Stimulated activated CD8-positive, alpha-beta memory T cell treated with anti-CD3 and anti-CD28 coated beads, Interleukin-7, amount 100 ng/mL, for 1 hour (primary cell): ENCODE measurements at places on chromosomes 16 and 17.

- no peak for DNase-seq
Measured at GRCh38 chr17:5785867-5786509, 201.7 kb upstream of the NLRP1 start.

GRCh38 chr16:87229230-87230188, 87.7 kb downstream of the C16orf95 start:
- no peak for DNase-seq

DNA sequence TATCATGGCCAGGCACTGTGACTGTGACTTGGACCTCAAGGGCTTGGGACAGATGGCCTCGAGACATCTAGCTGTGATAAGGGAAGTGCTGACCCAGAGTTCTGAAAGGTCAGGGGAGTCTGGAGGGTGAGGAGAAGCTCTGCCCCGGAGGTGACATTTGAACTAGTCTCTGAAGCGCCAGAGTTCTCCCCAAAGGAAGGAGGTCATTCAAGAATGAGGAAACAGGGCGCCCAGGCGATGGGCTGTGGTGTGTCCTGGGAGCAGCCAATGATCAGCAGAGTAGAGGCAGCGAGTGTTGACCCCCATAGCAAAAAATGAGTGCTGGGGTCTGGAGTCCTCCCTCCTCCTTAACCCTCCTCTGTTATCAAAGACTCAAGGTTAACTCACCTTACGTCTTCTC, 4.9 kb downstream of the STARD3 start:
- no peak for DNase-seq

GRCh38 chr16:63981639-63982038, 1140.2 kb downstream of the CDH11 start:
- DNase-seq = no peak

DNA sequence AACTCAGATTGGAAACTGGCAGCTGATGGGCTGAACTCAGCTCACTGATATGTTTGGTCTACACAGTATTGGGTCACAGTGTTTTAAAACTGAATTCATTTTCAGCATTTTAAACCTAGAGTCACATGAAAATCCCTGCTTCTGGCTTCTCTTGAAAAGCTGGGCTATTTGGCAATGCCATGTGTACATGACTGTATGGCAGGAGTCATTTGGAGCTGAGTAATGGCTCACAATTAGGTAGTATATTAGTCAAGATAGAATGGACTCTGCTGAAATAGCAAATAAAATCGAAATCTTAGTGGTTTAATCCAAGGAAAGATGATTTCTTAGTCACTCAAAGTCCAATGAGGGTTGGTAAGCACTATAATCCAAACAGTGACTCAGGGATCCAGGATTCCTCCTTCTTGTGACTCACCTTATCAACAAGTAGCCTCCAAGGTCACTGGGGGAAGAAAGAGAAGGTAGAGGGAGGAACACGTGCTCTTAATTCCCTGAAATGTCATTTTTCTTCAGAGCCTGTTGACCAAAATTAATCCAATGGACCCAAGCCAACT, 13.9 kb upstream of the PMP22 start:
- no peak for DNase-seq

DNA sequence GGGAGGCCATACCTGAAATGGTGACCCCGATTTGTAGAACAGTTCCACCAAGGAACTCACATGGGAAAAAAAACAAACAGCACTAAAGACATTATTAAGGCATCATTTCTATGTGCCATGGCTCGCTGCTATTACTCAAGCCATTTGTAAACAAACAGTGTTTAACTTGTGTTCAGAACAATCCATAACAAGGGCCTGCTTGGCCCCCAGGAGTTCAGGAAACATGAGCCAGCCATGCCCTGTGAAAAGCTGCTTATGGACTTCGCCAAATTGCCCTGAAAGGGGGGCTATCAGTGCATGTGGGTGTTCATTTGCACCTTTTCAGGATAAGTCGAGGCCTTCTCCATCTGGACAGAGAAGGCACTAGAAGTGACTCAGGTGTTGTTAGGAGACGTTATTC, 8.0 kb downstream of the POLR3K start:
- no peak for DNase-seq

GRCh38 chr17:36545077-36545464, 352 bp downstream of the GGNBP2 start:
- DNase-seq = no peak

GRCh38 chr16:21064203-21064602, 86.4 kb downstream of the DNAH3 start:
- no peak for DNase-seq

DNA sequence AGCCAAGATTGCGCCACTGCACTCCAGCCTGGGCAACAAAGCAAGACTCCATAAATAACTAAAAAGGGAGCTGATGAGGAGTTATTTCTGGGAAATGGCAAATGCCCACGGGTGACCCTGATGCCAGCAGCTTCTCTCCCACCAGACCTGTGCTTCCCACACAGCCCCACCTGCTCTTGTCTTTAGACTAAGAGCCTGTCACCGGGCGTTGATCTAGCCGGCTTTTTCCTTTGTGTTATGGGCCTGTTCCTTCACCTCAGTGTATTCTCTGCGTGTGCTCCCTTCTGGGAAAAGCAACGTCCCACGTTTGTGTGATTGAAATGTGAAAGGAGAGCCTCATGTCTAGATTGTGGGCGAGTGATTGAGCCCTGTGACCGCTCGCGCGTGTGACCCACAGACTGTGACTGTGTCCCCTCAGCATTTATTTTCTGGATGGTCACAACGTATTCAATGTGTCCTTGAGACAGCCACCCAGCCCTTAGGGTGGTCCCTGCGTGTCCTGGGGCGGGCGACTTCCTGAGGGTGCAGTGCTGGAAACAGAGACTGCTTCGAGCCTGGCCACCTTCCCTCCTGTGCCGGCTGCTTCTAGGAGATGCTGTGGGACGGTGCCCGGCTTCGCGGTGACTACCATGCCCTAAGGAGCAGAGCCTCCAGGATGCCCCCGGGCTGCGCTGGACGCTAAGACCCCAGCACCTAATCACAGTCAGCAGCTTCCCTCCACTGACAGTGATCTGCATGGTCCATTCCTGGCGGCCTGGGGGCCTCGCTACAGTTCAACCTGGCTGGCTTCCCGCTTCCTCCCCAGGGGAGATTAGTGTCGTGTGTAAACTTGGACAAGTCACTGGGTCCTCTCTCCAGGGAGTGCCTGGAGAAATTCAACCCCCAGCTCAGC, 7.8 kb upstream of the RNPS1 start:
- DNase-seq = no peak

- no peak for DNase-seq
Measured at GRCh38 chr16:70795296-70795912, 5.6 kb downstream of the VAC14 start.

DNA sequence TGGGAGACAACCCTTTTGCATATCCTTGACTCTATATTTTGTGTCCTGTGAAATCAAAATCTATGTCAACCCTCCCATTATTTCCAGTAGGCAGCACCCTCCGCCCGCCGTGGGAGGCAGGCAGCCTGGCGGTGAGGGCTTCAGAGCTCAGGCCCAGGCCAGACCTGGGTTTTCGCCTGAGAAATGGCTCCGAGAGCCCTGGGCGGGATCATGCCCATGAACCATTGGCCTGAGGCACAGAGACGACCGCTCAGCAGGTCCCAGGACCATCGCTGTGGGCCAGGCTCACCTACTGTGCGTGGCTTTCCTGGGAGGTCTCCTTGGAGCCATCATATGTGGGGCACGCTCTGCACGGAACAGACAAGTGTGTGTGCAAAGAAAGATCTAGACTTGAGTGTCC, 6.3 kb upstream of the SLC38A8 start:
- no peak for DNase-seq

GRCh38 chr17:50559674-50560184, 786 bp upstream of the CACNA1G start:
- no peak for DNase-seq

GRCh38 chr17:37818689-37819088, 73.8 kb upstream of the HNF1B start:
- no peak for DNase-seq

GRCh38 chr16:11342021-11342855, 3.0 kb upstream of the RMI2 start:
- DNase-seq = no peak

- no peak for DNase-seq
Measured at GRCh38 chr16:66065925-66066324, 300.6 kb upstream of the CDH5 start.

- no peak for DNase-seq
Measured at GRCh38 chr17:35730400-35731005, 936 bp upstream of the RASL10B start.

DNA sequence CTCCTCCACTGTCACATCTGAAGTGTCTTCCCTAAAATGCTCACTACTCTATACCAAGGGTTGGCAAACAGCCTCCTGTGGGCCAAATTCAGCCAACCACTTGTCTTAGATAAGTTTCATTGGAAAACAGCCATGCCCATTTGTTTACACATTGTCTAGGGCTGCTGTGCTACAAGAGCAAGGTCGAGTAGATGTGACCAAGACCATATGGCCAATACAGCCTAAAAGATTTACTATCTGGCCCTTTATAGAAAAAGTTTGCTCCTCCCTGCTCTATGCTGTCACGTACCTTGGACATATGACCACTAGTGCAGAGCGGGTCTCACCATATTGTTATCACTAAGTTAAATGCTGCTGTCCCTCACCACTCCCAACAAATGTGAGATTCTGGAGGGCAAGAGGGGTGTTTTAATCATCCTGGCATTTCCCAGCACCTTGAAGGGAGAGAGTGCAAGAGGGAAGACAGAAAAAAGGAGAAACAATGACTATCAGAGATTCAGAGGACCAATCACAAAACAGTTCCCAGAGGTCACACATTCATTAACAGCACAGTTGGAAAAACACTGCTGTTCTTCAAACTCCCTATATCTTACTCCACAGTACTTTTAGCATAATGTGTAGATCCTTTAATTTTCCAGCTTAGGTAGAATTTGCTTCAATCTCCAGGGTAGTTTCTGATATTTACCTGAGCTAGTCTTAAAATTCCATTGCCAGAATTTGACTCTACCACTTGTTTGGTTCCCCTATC, 13.2 kb downstream of the LSM12 start:
- DNase-seq = no peak

- no peak for DNase-seq
Measured at GRCh38 chr16:86661706-86662105, 83.4 kb downstream of the FOXL1 start.

- no peak for DNase-seq
Measured at GRCh38 chr17:8828517-8828875, 29.3 kb upstream of the MFSD6L start.

DNA sequence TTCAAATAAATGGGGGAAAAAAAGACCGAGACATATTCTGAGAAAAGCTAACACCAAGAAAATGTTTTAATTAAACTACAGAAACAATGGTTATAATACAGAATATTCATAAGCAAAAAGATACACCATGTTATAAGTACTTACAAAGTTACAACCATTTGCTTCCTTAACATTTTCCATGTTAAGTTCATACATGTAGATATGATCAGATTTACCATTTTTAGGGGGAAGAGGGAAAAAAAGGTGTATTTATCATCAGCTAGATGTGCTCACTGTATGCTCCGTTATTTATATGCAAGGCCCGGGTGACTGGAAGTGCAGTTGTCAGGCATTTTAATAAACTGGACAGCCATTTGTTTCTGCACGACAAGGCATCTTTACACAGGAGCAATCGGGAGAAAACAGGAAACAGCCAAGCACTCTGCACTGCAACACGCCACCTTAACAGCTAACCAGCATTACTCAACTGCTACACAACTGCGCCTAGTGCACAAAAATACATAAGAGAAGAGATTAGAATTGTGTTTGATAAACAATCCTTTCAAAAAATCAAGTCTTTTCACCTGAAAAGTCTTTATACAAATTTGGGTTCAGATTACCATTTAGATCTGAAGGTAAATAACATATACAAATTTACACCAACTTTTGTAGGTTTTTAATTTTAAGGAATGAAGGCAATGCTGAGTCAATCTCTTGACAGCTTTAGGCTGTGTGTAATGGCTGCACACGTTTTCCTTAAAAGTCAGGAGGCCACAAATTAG, 2.9 kb downstream of the SRSF2 start:
- DNase-seq = no peak

- DNase-seq = peak; percentile 40
Measured at GRCh38 chr16:31108035-31108793, at the start of gene BCKDK. Gene BCKDK (plus strand): TSS chr16:31108386. CDS start chr16:31109224, 838 bp downstream.

DNA sequence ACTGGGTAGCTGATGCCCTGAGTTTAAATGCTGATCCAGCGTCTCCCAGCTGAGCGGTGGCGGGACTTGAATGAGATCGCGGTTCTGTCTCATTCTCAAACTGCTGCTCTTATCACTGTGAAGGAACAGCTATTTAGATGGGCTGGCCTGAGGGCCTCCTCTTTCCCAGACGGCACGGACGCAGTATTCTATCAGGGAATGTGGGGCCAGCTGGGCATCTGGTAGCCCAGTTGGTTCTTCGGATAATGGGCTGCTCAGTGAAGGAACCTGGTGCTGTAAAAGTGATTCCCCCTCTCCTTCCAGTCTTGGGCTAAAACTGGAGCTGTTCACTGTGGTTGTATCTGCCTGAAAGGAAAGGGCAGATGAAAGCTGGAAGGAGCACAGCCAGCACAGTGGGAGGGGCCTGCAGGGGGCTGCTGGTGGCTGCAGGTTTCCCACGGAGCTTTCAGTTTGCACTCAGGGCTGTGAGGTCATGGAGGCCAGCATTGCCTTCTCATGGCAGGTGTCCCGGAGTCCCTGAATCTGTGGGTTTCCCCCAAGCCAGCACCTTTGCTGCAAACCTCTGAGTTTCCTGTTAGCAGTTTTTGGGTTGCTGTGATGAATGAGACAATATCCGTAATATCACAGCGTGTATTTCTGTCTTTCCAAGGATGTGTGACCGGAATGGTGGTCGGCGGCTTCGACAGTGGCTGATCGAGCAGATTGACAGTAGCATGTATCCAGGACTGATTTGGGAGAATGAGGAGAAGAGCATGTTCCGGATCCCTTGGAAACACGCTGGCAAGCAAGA, 3.6 kb downstream of the IRF8 start:
- DNase-seq = peak; percentile 27

- no peak for DNase-seq
Measured at GRCh38 chr16:47019568-47019967, 46.1 kb upstream of the DNAJA2 start.

GRCh38 chr16:48687421-48688038, 77.5 kb upstream of the N4BP1 start:
- no peak for DNase-seq

DNA sequence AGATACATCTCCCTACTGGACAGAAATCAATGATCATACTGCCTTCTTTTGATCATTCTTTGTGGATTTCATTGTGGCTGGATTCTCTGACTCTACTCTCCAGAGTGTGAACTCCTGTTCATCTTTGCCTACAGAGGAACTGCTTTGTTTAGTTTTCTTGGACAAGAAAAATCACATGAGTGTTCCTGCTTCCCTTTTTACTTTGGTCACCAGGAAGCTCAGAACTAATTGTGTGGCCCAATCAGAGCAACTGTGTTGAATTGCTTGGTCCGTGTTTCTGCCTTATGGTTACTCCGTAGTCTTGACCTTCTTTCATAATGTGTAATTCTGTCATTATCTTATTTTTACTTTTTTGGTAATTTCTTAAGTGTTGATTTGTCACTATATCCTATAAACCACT, 97.0 kb downstream of the MAF start:
- no peak for DNase-seq

GRCh38 chr17:48023400-48024148, 14.0 kb downstream of the COPZ2 start:
- DNase-seq = no peak

GRCh38 chr17:44967026-44967906, 837 bp downstream of the C1QL1 start:
- DNase-seq = no peak

- DNase-seq = no peak
Measured at GRCh38 chr16:89120921-89121351, 27.3 kb downstream of the ACSF3 start.

GRCh38 chr17:58318065-58318481, 10.5 kb downstream of the TSPOAP1 start:
- DNase-seq = no peak
